GM12865 (cell line): ENCODE measurements at places on chromosomes 12 and 14.

DNA sequence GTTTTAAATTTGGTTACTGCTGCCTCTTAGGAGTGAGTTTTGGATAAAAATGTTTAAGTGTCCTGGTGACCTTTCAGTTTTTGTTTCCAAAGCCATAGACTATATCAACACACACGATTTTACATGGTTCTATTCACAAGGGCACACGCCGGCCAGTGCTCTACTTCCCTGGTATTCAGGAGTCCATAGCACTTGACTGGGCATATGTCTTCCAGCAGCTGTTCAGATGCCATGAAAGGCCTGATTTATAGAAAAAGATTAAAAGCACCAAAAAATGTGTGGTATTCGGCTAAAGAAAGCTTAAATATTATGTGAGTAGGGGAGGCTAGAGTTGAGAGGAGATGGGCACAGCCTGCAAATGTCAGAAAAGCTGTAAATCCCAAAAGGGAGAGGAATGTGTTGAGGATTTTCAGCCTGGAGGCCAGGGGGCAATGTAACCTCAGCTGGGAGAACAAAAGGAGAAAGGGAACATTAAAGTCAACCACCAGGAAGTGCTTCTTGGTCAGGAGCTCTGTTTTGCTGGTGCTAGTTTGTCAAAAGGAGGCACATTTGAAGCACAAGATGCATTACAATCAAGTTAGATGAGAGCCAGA is 478.4 kb downstream of the RAD51B start:
- DNase-seq: no peak

DNA sequence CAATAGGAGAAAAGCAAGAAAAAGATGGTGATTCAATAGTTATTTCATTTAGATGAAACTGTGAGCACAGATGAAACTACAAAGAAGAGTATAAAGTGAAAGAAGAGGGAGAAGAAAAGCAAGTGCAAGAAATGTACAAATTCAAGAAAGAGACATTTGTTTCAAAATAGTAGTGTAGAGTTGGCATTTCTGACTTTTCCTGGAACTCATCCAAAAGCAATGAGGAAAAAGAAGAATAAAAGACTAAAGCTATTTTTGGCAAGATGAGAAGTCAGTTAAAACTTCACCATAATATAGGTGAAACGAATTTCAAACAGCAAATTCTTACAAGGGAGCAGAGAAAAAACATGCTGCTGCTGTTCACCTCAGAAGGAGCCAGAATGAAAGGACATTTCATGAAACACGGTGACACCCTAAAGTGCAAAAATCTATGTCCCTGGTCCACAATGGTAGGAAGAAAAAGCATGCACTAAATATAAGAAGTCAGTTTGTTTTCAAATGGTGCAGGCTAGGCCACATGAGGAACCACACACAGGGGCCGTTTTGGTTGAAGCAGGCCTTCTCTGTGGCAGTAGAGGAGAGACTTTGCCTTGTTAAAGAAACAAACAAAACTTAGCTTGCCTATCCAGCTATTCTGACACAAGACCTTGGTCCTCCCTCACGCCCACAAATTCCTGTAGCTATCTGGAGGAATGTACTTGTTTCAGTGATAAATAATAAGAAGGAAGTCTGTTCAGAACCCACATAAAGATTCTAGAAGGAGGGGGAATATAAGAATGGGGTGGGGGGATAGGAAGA is 11.1 kb upstream of the CMAS start:
- DNase-seq: no peak

DNA sequence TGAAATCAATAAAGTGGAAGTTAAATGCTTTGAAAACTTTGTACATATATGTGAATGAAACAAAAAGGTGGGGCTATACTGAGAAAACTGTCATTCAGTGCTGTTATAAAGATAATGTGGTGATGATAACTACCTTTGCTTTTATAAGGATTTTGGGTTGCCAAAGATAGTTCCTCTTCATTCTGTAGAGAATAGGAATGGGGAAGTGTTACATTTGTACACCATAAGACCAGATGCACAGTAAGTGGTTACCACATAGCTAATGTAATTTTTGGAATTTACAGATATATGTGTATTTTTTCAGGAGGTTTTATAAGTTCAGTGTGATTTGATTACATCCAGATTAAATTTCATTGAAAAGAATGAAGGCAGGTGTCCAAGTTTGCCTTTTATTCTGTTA is 18.1 kb downstream of the RAB21 start:
- DNase-seq: no peak

GRCh38 chr14:66709291-66709690 is 201.3 kb downstream of the GPHN start:
- DNase-seq: no peak

DNA sequence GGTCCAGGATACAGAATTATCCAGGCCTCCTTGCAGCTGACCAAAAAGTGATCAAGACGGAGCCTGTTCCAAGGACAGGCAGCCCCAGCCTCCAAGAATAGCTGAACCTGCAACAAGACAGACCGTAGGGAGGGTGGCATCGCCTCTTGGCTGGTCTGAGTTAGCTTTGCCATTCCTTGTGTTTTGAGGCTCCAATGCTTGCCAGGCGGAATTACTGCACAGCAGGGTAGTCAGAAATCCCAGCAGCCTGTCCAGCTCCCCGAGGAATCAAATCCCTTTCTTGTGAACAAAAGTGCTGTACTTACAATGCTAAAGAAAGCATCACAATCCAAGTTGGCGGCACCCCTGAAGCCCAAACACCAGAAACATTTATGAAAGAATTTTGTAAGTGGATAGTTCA is 246.9 kb downstream of the TMEM132C start:
- no peak for DNase-seq

- no peak for DNase-seq
Observed at GRCh38 chr14:54643696-54644176, 76.8 kb downstream of the SAMD4A start.

DNA sequence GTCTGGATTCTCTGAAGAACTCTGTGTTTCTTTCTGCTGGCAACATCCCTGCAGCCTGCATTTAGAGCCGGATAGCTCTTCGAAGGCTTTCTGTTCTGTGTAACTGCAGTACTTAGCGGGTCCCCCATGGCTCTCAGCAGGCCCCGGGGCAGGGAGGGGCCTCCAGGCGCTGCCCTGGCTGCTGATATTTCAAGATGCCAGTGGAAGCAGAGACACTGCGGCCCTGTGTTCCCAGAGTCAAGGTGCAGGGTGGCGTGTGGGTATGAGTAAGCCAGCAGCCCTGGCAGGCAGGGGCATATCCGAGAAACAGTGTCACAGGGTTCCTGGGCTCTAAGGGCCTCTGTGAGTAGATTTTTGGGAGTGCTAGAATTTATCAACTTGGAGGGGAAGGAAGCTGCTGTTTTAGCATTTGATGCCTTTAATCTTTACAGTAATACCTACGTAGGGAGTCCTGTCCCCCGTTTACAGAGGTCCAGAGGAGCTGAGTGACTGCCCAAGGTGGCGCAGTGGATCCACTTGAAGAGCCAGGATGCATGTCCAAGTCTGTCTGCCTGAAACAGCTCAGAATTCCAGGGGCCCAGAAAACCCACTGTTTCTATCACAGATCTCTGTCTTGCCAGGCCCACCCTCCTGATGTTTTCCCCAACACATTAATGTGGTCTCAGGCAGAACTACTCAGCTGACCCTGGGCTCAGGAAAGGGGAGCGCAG is 16.2 kb downstream of the ESRRB start:
- no peak for DNase-seq

- DNase-seq: peak; percentile 98
Observed at GRCh38 chr12:92987846-92988621, 58.9 kb upstream of the EEA1 start.

DNA sequence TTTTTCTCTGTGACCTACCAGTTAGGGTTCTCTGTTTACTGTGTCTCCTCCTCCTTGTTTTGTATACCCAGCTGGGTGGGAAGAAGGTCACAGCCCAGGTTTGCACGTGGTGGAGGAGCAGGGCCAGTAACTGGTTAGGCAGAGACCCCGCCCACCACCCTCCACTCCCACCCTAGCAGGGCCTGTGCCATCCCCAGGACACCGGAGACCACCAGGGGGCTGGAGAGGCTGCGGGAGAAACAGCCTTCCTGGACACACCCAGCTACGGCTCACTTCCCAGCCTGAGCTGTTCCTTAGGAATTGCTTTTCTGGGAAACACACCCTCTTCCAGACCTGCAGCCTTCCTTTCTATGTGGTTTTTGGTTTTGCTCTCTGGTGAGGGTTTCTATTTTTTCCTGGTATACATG is 21.1 kb downstream of the BDKRB2 start:
- DNase-seq: no peak

DNA sequence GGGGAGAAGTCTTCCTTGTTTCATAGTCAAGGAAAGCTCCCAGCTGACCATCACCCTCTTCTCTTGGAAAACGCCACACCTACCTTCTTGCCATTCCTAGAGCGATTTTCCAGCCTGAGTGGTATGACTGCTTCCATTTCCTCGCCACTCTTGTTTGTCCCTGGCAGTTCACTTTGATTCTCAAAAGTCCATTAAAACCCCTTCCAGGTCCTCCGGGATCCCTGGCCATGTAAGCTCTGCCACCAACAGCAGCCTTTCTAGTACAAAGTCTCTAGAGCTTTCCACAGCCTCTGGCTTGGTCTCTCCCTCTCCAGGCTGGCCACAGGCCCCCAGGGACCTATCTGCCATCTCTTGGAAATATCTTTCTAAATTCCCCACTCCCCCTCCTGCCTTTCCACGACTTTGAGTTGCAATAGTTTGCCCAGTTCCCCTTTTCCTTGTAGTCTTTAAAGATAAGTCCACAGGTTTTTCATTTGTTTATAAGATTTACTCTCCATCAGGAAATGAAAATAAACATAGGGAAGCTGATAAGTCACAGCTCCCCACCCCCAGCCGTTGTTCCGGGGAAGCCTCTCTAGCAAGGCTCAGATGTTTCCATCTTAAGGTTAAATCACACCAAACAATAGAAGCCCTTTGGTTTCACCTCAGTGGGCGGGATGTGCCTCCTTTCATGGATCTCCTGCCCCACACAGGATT is 42.9 kb upstream of the SINHCAF start:
- DNase-seq: no peak

- DNase-seq: no peak
Observed at GRCh38 chr12:97474161-97474560, 11.6 kb downstream of the RMST start.

- DNase-seq: peak; percentile 81
Observed at GRCh38 chr12:1093166-1093751, 102.2 kb downstream of the ERC1 start.

DNA sequence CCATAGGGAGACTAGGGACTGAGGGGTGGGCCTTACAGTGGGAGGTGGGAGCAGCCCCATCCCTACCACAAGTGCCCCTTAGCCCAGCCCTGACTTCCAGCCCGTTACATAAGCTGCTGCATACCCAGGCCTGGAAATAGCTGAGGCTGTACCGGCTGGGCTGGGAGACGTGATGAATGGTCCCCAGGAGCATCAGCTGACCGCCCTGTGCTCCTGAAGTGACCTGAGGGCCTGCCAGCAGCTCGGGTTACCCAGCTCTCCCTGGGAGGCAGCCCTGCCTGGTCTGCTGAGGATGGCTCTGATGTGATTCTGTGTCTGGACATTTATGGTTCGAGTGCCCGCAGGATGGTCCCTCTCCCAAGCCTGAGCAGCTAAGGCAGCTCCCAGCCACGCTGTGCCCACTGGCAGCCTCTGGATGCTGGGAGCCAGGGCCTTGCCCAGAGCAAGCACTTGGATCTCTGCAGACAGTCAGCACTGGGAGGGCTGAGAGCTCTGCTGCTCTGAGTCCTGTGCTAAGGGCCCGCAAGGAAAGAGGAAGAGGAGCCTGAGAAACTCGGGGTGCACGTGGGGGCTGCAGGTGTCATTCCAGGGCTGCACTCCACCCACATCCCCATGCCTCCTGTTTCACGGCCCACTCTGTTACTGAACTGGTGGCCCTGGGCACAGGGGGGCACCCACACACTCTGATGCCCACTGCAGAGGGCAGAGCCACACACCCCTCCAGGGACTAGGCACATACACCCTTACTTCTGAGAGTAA is 20.5 kb downstream of the TAMALIN start:
- DNase-seq: no peak

GRCh38 chr12:14618983-14619382 is 51.3 kb upstream of the PLBD1 start:
- no peak for DNase-seq

DNA sequence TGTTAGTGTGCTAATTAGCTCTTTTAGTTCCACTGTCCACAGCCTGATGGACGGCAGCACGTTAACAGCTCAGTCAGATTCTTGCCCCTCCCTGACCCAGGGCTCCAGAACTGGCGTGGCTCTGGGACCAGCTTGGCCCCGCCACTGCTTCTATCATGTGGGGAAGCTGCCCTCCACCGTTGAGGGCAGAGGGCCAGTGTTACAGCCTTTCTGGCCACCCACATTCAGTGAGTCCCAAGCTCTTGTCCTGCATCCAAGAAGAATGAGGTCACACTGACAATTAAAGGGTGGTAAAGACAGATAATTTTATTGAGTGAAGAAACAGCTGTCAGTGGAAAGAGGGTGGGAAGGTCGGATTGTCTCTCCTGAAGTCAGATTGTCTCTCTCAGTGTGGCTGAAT is 36.9 kb downstream of the BCL2L14 start:
- no peak for DNase-seq

- DNase-seq: no peak
Observed at GRCh38 chr12:64056741-64057140, 165.4 kb downstream of the KICS2 start.
